ENCODE measurements at places on chromosomes 12 and 14.

DNA sequence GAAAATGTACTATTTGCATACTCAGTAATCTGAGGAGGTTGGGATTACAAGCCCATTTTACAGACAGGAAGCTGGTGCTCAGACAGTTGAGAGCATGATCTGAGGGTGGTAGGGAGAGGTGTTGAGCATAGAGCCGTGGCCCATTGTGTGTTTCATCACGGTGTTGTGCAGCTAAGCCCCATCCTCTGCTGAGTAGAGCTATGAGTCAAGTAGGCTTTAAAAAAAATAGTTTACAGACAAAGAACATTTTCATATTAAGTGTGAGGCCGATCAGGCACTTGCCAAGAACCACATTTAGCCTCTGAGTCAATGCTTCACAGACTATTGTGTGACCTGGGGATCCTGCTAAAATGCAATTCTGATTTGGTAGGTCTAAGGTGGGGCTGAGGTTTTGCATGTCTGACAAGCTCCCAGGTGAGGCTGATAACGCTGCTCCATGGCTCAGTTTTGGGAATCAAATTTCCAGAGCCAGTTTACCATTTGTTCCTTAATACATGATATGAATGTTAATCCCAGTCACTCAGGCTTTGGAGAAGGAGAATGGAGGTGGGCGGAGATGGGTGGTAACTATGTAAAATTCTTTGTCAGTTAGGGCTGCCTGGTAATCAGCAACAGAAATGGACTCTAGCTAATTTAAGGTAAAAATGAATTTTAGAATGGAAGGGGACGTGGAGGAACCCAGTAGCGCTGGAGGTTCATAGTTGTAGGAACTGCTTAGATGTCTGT lies 22.2 kb downstream of the ZNF664 start:
- DNase-seq: no peak

GRCh38 chr12:2173971-2174370 lies 121.2 kb downstream of the CACNA1C start:
- DNase-seq: no peak

DNA sequence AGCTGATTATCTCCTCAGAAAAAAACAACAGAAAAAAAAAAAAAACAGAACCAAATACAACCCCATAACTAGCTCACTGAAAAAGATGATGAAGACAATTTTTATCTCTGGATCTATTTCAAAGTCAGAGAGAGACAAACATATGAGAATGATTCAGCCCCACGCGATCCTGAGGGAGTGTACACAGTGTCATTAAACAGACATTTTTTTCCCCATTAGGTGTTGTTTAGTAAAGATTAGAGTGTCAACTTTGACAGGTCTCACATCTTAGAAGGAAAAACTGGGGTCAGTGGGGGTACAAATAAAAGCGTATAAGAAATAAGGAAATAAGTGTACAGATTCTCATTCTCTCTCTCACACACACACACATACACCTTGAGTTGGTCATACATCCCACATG lies 635.4 kb downstream of the NRXN3 start:
- DNase-seq: no peak

DNA sequence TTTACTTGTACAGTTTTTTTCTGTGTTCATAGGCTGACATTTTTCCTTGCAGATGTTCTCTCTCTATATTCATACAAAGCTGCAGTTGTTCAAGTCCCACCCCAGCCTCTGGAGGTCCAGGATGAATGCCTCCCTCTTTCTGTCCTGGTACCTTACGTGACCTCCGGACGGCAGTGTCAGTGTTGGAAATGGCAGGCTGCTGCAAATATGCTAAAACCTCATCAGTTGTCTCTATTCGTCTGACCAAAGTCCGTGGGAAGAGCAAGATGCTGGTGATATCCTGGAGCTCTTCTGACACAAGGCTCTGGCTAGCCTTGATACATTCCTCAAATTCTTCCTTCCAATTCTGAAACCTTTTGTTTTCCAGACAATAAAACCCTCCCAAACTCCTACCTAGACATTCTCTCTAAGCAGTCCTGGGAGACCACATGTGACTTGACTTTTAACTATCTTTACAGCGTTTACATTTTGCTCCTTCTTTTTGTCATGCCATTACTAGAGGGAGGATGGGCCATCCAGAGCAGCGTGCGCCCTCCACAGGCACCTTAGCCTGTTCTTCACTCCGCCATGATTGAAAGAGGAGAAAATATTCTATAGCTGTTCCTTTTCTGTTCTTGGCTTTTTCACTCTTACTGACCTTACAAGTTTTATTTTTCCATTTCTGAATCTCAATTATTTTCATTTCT lies 143.6 kb downstream of the RGS6 start:
- no peak for DNase-seq

DNA sequence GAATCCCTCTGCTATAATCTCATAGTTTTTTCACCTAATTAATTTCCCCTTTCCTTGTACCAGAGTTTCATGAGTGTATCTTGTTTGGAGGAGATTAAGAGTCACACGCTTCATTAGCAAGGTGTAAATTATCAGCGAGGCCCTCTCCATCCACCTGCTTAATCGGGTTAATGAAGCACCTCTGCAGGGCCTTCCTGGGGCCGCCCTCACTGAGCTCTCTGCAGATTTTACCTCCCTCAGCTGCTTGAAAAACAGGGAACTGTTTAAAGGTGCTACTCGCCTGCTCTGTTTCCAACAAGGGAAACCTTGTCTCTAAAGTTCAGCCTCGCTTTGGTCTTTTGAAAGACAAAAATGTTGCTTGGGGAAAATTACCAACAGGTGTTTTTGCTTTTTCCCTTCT lies 35.8 kb downstream of the OTX2 start:
- no peak for DNase-seq

- DNase-seq: peak; percentile 90
Measured at GRCh38 chr14:54652188-54652587, 85.3 kb downstream of the SAMD4A start.

DNA sequence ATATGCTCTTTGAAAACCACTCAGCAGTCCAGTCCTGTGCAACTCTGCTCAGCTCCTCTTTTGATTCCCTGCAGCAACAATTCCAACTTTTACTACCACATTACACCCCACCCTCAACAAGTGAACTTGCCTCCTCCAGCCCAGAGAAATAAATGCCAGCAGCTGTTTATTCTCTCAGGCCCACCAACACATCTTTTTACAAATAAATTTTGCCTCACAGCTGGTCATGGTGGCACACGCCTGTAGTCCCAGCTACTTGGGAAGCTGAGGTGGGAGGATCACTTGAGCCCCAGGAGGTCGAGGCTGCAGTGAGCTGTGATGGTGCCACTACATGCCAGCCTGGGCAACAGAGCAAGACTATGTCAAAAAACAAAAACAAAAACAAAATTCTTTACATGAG lies 9.8 kb downstream of the SNX6 start:
- no peak for DNase-seq

DNA sequence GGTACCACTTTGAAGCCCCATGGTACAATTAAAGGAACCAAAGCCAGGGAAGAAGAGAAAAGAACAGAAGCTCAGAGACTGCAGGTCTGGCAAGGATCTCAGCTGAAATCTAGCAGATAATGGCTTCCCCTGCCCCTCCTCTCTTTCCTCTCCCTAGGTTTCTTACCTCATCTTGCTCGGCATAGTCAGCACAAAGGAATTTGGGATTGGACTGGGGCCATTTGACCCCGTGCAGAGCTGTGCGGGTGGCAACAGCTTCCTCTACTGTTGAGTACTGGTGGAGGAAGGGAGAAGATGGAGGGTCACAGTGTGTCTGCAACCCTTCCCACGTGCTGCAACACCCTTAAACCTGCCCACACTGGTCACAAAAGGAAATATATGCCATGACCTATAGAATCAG lies 4.7 kb upstream of the CDH24 start:
- DNase-seq: peak; percentile 80

- no peak for DNase-seq
Measured at GRCh38 chr12:47141459-47141858, 61.7 kb upstream of the AMIGO2 start.
